ENCODE measurements at places on chromosomes 2 and 18. TPM values are rescaled to one million over a fixed set of nuclear protein-coding genes. Genes with fewer than 3 reads are reported as not detected.

The PCGF1 gene
- 20.0 TPM for total RNA-seq

The SLC40A1 gene
- not detected for total RNA-seq

The CCDC121 gene
- total RNA-seq: 1.9 TPM

The IL36G gene
- total RNA-seq: not detected

The C2orf72 gene
- not detected for total RNA-seq

The APCDD1 gene
- total RNA-seq: 24.8 TPM

The THSD7B gene
- not detected for total RNA-seq

The CSRNP3 gene
- 4.7 TPM for total RNA-seq

The SPP2 gene
- total RNA-seq: not detected

The ANKRD30B gene
- not detected for total RNA-seq

The GDF7 gene
- total RNA-seq: under 0.01 TPM

The VWA3B gene
- total RNA-seq: not detected

The PEX13 gene
- 24.9 TPM for total RNA-seq

The LCT gene
- not detected for total RNA-seq

All from mammary epithelial cell (primary cell).